Activated T-cell treated with anti-CD3 and anti-CD28 coated beads, Interleukin-2, amount 50 U/mL, for 72 hours (primary cell): ENCODE measurements at places on chromosomes 16 and 17. TPM values are rescaled to one million over a fixed set of nuclear protein-coding genes. Genes with fewer than 3 reads are reported as not detected.

The RNF213 gene
- 546 TPM for total RNA-seq

The ASPHD1 gene
- total RNA-seq = 0.82 TPM

The EPX gene
- total RNA-seq = not detected

The ABCA9 gene
- 0.17 TPM for total RNA-seq

The KRT32 gene
- total RNA-seq = not detected

The TADA2A gene
- 39.4 TPM for total RNA-seq

The SMIM22 gene
- total RNA-seq = not detected

The NAGS gene
- 1.8 TPM for total RNA-seq

The CCDC144A gene
- 13.3 TPM for total RNA-seq

The SYNGR3 gene
- total RNA-seq = 38.6 TPM

The KRT24 gene
- total RNA-seq = not detected

The WNT3 gene
- total RNA-seq = 0.53 TPM

The EPN3 gene
- total RNA-seq = not detected

The DYNC1LI2 gene
- total RNA-seq = 60.0 TPM

The TRPV3 gene
- total RNA-seq = 2.0 TPM

The TMEM208 gene
- total RNA-seq = 31.0 TPM

The BFAR gene
- total RNA-seq = 67.3 TPM

The LONP2 gene
- total RNA-seq = 55.3 TPM

The ZNF597 gene
- 3.8 TPM for total RNA-seq

The SULT1A4 gene
- 1.4 TPM for total RNA-seq

The KRTAP4-4 gene
- total RNA-seq = not detected

The COASY gene
- 98.5 TPM for total RNA-seq

The ZG16 gene
- not detected for total RNA-seq

The RASD1 gene
- 3.0 TPM for total RNA-seq

The GAS2L2 gene
- 0.09 TPM for total RNA-seq

The ZDHHC7 gene
- total RNA-seq = 27.5 TPM

The ARHGAP44 gene
- total RNA-seq = not detected

The CHST4 gene
- not detected for total RNA-seq

The C1QBP gene
- total RNA-seq = 203 TPM

The RNU2-1 gene
- 4,759 TPM for total RNA-seq

The ASB16 gene
- total RNA-seq = 0.44 TPM

The GSDMA gene
- 2.1 TPM for total RNA-seq

The RDM1 gene
- 8.4 TPM for total RNA-seq

The PRPSAP2 gene
- total RNA-seq = 64.6 TPM

The C17orf113 gene
- 0.86 TPM for total RNA-seq

The KRT40 gene
- not detected for total RNA-seq

The ITGB3 gene
- total RNA-seq = not detected

The CDRT4 gene
- total RNA-seq = 12.8 TPM

The ELMO3 gene
- total RNA-seq = 3.0 TPM

The BEAN1 gene
- not detected for total RNA-seq

The GUCY2D gene
- total RNA-seq = 0.34 TPM

The KIFC3 gene
- 1.3 TPM for total RNA-seq

The NXPH3 gene
- 0.44 TPM for total RNA-seq

The HP gene
- not detected for total RNA-seq

The DNAI2 gene
- total RNA-seq = 1.4 TPM

The NPIPB6 gene
- 2.9 TPM for total RNA-seq

The RCVRN gene
- not detected for total RNA-seq

The ACSM5 gene
- not detected for total RNA-seq

The KRT20 gene
- total RNA-seq = not detected

The PDILT gene
- not detected for total RNA-seq

The NPIPA5 gene
- total RNA-seq = 9.1 TPM

The LITAFD gene
- total RNA-seq = not detected

The GPRC5C gene
- total RNA-seq = 2.3 TPM

The SLFN13 gene
- 45.8 TPM for total RNA-seq

The AIPL1 gene
- not detected for total RNA-seq
